ENCODE measurements at places on chromosomes 4 and X.

DNA sequence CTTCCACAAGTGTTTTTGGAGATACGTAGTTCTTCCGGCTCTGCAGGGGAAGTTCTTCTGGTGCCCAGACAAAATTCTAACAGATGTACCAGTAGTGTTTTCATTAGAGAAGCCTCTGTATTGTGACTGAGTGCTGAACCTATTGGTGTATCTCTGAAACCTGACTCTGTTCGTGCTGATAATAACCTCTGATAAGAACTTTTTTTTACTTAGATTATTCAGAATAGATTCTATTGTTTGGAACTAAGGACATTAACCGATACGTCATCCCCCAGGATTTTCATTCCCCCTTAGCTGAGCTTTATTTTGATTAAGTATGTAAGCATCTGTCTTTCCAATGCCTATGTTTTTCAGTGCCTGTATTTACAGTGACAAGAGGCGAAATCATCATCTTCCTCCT lies 362.9 kb downstream of the PDGFC start:
- DNase-seq = no peak

DNA sequence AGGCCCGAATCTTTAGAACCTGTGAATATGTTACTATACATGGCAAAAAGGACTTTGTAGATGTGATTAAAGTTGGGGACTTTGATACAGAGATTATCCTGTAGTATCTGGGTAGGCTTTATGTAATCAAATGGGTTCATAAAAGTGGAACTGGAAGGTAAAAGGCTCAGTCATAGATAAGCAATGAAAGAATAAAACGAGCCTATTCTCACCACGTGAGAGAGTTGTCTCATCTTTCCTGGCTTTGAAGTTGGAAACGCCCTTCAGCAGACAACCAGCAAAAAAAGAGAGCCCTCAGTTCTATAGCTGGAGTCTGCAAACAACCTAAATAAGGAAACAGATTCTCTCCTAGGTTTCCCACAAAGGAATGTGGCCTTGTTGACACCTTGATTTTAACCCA lies 805.8 kb upstream of the DIAPH2 start:
- no peak for DNase-seq

DNA sequence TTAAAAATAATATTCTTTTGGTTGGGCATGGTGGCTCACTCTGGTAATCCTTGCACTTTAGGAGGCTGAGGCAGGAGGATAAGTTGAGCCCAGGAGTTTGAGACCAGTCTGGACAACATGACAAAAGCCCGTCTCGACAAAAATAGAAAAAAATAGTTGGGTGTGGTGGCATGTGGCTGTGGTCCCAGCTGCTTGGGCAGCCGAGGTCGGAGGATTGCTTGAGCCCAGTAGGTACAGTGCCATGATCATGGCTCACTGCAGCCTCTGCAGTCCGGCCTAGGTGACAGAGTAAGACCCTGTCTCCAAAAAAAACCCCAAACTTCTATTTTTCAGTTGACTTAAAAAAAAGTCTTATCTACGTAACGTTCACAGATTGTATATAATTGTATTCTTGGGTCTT lies 23.9 kb downstream of the UBE2K start:
- no peak for DNase-seq

DNA sequence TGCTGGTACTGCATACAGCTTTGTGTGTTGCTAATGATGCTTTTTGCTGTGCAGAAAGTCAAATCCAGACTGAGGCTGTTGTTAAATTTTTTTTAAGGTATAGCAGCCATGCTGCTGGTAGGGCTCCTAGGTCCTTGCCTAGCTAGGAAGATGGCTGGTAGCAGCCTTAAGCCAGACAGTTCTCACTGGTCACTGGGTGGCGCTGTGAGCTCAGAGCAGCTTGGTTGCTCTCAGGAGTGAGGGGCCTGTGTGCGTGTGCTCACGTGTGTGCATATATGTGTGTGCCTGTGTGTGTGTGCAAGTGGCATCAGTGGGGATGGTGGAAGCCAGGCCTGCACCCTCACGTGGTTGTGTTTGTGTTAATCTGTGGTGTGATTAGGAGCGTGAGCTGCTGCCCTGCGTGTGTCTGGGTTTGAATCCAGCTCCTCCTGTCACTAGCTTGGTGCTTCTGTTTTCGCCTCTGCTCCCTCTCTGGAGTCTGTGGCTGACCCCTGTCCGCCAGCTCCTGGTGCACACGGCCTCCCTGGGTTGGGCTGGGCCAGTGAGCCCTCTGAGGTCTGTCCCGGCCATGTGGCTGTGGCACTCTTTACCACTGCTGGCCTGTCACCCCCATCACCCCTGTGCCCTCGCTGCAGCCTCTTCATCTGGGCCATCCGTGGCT lies 46.1 kb downstream of the SORCS2 start:
- no peak for DNase-seq

- no peak for DNase-seq
These were observed 211.1 kb downstream of the RELL1 start for GRCh38 chr4:37475087-37475486.

DNA sequence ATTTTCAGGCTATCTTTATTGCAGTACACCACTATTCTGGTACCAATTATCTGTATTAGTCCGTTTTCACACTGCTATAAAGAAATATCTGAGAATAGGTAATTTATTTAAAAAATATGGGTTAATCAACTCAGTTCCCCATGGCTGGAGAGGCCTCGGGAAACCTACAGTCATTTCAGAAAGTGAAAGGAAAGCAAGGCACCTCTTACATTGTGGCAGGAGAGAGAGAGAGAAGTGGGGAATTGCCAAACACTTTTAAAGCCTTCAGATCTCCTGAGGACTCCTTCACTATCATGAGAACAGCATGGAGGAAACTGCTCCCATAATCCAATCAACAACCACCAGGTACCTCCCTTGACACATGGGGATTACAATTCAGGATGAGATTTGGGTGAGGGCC lies 54.7 kb downstream of the AMER1 start:
- no peak for DNase-seq

DNA sequence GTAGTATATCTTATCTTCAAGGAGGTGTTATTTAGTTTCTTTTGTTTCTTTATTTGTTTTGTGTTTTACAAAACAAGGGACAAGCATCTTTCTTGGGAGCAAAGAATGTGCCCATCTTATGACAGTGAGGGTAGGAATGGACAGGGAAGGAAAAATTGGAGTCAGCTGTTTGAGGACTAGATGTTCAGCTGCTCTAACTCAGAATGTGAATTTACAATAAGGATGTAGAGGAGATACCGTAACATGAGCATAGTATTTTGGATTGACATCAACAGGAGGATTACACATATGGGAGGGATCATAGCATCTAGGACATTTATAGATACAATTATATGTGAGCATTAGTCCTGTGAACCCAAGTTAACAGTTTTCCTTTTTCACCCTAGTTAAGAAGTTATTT lies 89.0 kb upstream of the GK2 start:
- DNase-seq = no peak

GRCh38 chr4:78166622-78167021 lies 109.5 kb downstream of the FRAS1 start:
- DNase-seq = no peak

GRCh38 chr4:10079256-10079655 lies 37.3 kb downstream of the WDR1 start:
- no peak for DNase-seq

Measured in glomerular endothelial cell (primary cell).